Renal pelvis (tissue), 12 donors: ENCODE measurements at places on chromosomes 11 and 22.

DNA sequence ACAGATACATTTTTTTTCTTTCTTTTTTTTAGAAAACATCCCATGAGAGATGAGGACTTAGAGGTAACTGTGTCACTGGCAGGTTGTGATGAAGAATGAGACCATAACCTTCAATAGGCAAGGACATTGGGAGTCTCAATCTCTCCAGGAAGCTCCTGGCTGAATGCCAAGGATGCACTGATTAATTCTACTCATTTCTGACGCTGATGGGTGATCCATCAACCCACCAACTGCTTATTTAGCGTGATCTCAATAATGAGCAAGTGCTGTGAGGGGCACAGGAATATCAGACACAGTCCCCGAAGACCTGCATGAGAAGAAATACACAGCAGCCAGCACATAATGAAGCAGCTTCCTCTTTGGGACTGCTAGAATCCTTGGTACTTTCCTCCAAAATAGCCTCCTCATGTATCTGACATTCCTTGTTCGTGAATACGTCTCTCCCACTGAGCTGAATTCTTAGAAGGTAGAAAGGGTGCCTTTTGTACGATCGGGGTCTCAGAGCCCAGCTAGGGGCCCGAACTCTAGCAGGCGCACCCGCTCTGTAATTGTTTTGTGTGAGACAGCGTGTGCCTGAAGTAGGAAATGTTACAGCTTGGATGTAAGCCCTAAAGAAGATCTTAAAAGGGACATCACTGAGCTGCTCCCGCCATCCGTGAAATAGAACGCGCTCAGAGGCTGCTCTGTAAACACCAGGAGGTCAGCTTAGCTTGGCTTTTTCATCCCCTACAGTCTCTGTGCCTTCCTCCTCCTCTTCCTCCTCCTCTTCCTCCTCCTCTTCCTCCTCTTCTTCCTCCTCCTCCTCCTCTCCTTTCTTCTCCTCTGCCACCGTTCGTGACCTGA, 7.2 kb downstream of the CLMP start:
- no peak for DNase-seq

DNA sequence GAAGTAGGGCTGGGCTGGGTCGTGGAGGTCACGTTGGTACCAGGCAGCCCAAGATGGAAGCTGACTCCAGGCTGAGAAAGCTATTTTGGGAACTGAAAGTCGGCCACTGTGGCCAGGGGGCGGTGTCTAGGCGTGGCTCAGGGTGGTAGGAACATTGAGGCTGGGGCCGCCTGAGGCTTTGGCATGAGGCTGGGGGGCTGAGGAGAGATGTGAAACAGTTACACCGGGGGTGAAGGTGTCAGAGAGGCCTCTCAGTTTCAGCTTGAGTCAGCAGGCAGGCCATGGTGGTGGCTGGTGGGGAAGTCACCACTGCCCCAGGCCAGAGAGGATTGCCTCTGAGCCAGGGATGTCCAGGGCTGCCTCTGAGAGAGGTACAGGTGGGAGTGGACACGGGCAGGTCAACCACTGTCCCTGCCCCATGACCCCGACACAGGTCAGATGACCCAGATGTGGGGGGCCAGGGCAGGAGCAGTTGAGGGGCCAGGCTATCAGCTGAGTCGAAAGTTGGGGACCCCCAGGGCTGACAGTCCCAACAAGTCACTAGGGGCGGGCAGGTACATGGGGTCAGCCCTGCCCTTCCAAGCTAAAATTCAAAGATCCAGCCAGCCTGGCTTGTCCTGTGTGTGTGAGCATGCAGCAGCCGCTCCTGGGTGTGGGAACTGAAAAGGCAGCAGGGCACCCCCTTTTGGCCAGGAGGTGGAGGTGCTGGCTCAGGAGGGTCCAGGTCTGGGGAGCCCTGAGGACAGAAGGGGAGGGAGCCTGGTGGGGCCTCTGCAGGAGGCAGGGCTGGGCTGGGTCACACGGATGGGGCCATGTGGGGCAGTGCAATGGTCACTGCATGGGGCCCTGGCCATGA, 7.2 kb downstream of the KCNK7 start:
- no peak for DNase-seq

GRCh38 chr11:18748766-18749365, 22.9 kb upstream of the IGSF22 start:
- no peak for DNase-seq

DNA sequence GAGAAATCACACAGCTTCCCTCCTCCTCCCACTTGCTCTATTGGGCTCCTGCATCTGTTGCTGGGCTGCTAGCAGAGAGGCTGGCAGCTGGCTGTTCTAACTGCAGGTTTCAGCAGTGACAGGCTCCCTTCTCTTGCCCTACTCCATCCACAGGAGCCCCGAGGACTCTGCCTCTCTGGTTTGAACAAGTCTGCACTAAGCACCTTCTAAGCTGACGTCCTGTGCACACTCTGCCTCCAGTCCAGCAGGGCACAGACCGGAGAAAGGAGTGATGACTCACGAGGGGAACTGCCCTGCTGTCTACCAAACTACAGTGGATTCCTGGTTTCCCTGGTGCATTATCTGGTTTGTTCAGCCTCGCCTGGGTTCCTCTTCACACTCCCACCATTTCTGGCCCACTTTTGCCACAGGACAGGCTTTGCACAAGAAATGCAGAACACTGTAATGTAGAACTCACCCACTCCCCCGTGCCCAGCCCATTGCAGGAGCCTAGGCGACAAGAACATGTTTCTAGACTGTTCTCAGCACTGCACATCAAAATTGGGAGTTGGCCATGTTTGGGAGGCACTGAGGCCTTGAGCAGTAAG, 26.0 kb downstream of the IL10RA start:
- DNase-seq = no peak

- DNase-seq = no peak
Measured at GRCh38 chr11:66363805-66364535, 7.6 kb downstream of the SLC29A2 start.

- DNase-seq = no peak
Measured at GRCh38 chr22:27581236-27581635, 220.3 kb downstream of the MN1 start.

GRCh38 chr22:47943729-47944700, 1181.6 kb downstream of the TBC1D22A start:
- no peak for DNase-seq

- DNase-seq = no peak
Measured at GRCh38 chr11:44356351-44356750, 46.4 kb upstream of the ALX4 start.

- DNase-seq = no peak
Measured at GRCh38 chr11:120974965-120975364, 48.9 kb upstream of the TBCEL start.

DNA sequence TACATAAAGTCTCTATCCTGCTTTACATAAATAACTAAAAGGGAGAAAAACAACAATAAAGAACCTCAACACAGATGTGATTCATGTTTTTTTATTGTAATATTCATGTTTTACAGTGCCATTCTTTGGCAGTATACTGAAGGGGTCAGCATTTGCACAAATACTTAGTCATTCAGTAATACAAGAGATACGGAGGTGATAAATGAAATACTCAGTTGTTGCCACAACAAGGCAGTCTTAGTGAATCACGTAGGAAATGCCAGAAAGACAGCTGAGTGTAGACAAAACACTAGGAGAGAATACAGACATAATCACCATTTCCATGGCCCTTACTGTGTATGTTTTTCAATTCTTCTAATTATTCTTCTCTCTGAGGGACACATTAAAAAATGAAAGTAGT, 910.4 kb downstream of the METTL15 start:
- DNase-seq = no peak

- no peak for DNase-seq
Measured at GRCh38 chr11:20840341-20840740, 171.0 kb downstream of the NELL1 start.

GRCh38 chr11:40384991-40385390, 1074.5 kb downstream of the LRRC4C start:
- DNase-seq = no peak

GRCh38 chr11:57547854-57548377, 10.5 kb downstream of the SMTNL1 start:
- no peak for DNase-seq

- no peak for DNase-seq
Measured at GRCh38 chr22:24333301-24333700, 62.7 kb downstream of the SPECC1L start.

- no peak for DNase-seq
Measured at GRCh38 chr22:17738386-17739128, 35.7 kb downstream of the BID start.

- DNase-seq = no peak
Measured at GRCh38 chr22:24588757-24589481, 4.0 kb downstream of the LRRC75B start.

- DNase-seq = no peak
Measured at GRCh38 chr11:3655547-3655946, 10.6 kb downstream of the ART1 start.

DNA sequence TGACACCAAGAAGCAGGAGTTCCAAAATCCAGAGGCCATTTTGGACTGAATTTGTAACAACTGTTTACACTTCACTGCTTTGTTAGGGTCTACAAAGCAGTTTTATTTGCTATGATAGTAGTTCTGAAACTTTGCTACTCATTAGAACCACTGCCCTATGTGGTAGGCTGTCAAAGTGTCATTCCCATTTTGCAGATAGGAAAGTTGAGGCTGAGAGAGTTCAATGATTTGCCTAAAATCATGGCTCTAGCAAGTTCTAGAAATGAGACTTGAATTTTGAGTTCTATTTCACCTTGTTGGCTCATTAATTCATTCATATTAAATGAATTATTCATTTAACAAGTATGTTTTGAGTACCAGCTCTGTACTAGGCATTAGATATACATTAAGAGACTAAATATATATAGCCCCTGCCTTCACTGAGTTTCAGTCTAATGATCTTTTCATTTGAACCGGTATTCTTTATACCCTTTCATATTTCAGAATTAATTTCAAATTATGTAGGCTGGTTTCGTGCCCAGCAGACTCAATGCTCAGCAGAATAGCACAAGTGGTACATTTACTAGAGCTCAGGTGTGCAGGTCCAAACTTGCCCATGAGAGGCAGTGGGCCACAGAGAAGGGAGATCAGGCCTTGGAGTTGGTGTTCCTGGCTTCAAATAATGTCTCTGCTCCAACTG, 93.5 kb downstream of the ME3 start:
- DNase-seq = no peak
